ENCODE measurements at places on chromosomes 12 and 14.

GRCh38 chr14:26926585-26926984 is 328.8 kb upstream of the NOVA1 start:
- DNase-seq = no peak

DNA sequence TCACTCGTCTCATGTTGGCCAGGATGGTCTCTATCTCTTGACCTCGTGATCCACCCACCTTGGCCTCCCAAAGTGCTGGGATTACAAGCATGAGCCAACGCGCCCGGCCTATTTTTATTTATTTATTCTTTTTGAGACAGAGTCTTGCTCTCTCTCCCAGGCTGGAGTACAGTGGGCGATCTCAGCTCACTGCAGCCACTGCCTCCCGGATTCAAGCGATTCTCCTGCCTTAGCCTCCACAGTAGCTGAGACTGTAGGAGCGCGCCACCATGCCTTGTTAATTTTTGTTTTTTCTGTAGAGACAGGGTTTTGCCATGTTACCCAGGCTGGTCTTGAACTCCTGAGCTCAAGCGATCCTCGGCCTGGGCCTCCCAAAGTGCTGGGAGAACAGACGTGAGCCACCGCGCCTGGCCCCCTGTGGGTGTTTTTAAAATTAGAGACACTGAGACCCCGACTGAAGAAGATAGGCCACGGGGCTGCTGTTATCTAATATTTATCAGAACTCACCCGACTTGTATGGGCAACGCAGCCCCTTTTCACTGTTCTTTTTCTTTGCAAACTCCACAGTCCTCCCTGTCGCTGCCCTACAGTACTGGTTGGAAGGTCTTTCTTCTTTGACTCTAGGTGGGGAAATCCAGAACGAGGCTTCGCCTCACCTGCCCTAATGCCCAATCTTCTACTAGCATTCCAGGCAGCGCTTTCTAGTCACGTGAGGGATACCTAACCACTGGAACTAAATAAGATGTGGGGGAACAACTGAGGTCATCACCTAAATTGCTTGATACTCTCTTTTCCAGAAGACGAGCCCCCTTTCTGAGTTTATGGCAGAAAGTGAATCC is 1.4 kb upstream of the GABARAPL1 start:
- DNase-seq = no peak

- DNase-seq = peak; percentile 96
These were observed at the start of gene FERMT2 for GRCh38 chr14:52950898-52951680. TSS of gene FERMT2 (minus strand) at chr14:52951050. CDS start at chr14:52950568, 482 bp downstream.

GRCh38 chr12:25186788-25187402 is 8.1 kb downstream of the DNAI7 start:
- no peak for DNase-seq

GRCh38 chr12:80217011-80217535 is 117.7 kb downstream of the OTOGL start:
- DNase-seq = no peak

GRCh38 chr14:95760596-95760995 is 46.7 kb upstream of the TCL1A start:
- DNase-seq = no peak

DNA sequence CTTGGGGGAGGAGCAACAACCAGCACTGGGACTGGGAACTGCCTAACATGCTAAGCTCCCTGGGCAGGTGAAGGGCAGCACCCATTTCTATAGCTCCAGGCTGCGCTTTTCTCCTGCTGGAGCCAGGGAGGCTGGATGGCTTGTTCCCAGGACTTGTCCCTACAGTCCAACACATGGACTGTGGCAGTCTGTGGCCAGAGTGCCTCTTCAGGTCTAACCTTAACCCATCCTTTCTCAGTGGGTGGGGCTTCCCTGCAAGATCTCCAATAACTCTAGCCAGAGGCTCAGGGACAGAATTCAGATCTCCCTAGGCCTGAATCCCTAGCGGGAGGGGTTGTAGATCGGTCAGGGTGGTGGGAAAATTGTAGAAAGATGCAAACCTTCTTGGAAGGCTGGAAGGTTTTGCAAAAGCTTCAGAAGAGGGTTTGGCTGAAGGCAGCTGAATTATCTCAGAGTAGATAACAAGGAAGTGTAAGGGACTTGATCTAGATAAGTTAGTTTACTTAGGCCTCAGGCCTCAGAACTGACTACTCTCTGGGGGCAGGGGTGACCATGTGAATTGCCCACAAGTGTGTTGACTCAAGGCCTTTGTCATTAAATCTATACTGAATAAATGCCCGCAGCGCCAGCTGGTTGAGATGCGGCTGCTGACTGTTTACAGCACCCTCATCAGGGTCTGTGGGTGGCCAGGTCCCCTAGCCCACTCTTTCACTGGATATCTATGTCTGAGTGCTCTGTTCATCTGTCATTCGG is 60.7 kb downstream of the SSPN start:
- no peak for DNase-seq

DNA sequence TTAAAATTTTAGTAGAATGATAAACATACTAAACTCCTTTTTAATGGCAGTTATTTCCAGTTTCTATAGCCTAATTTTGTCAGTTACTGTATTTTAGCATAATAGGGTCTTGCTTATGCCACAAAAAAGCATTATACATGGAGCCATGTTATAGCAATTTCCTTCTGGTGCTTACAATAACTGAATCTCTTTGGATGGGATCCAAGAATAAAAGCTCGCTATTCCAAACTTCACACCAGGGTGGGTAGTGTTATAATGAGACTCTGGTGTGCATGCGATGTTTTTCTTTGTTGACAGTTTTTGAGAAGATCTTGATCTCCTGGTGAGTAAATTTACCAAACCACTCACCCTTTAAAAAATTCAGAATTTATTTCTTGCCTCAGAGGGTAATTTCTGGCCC is 90.4 kb upstream of the CCDC91 start:
- no peak for DNase-seq

GRCh38 chr12:1650260-1650977 is 21.4 kb downstream of the WNT5B start:
- DNase-seq = no peak

Measured in AG08396 (cell line).